ENCODE measurements at places on chromosomes 7 and 10.

GRCh38 chr7:28984217-28984616 is 26.1 kb upstream of the TRIL start:
- no peak for DNase-seq

GRCh38 chr10:13046851-13047528 is 45.5 kb upstream of the CCDC3 start:
- DNase-seq = no peak

- no peak for DNase-seq
Measured at GRCh38 chr10:83274088-83274487, 865.2 kb upstream of the GHITM start.

DNA sequence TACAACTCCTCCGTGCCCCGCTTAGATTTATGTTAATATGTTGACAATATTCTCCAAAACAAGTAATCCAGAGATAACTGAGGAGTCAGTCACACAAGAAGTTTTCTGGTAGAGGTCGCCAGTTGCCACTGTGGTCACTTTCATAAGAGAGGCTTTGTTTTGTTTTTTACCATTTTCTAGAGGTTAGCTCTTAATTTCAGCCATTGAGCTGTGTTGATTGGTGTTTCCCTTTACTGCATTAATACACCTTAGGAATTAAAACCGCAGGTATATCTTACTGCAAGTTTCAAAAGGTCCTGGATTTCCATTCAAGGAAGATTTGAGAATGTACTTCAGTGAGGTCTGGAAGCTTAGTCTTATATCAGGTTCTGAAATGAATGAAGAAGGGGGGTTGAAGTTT is 3.5 kb downstream of the BMI1 start:
- DNase-seq = no peak

DNA sequence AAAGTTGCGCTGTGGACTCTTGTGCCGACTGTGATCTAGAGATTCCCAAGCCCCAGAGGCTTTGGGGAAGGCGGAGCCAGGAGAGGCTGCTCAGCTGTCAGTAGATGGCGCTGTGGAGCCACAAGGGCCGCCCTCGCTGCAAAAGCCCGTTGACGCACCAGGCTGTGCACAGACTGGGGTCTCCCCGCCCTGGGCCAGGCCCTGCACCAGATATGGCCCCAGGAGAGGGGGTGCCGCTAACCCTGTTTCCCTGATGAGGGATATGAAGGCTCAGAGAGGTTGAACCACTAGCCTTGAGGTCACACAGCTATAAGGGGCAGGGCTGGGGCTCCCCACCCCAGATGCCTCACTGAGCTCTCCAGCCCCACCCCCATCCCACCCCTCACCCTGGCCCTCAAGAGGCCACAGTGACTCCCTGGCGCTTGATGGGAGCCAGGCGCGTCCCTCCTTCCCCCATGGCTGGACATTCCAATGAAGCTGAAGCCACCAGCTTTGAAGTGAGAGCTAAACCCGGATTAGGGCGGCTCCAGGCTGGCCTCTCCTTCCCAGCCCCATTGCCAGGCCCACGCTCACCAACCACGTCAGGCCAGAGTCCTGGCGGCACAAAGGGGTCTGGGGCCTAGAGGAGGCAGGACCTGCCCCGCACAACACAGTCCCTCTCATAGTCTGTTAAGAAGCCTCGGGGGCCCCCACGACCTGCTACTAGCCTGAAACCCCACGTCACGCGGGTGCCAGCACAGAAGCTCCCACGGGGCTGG is 26.4 kb downstream of the MYL10 start:
- peak; percentile 8 for DNase-seq

DNA sequence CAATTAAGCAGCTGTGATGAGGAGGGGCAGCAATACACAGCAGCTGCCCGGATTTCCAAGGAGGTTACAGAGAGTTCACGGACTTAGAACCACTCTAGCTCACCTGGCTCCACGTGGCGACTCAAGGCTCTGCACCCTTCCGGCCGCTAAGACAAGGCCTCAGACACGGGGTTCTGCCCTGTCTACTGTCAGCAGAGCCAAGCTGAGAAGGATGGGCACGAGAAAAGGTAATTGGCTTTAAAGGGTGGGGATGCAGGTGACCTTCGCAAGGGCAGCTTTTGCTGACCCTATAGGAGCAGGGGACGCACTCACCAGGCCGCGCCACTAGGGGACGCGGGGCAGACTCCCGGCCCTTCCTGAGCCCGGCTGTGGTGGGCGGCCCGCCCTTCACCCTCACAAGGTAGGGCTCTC is 152.4 kb downstream of the KIF20B start:
- no peak for DNase-seq

- no peak for DNase-seq
Measured at GRCh38 chr10:30481603-30482002, 47.6 kb downstream of the MAP3K8 start.

DNA sequence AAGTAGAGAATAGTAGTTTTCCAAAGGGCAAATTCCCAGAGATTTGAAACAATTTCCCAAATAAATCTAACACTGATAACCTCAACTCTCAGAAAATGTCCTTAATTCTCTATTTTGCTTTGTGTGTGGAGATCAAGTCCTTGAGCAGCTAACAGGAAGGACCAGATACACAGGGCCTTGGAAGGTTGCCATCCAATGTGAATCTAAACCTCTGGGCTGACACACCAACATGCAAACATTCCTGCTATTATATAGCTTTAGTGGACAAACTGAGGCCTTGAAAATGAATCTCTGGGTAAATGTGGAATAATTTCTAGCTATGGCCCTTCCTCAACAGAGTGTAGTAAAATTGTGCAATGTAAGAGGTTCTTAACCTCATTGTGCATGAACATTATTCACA is 44.1 kb upstream of the PARD3 start:
- DNase-seq = no peak

DNA sequence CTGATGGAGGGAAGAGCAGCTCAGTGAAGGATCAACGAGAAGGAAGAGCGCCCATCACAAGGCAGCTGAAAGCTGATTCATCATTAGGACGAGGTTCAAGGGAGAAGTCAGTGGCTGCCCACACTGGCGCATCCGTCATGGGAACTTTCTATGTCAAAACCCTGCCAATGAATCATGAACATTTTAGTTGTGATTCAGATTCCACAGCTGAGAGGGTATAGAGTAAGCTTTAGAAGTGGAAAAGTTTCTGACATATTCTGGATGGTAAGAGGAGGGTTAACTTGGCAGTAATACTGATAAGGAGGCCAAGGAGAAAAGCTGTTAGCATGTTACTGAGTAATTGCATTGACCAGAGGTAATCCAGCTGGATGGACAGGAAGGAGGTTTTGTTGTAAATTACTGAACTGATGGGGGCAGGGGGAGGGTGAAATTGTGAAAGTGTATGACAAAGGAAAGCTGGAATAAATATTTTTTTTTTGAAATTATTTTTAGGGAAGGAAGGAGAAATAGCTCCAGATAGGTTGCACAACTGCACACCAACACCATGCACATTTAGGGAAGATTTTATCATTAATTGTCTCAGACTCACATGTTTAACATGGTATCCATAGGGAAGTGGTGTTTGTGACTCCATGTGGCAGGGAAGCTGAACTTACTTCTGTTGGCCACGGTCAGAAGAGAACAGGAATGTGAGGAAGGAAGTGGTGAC is 78.3 kb upstream of the NRP1 start:
- DNase-seq = no peak
